ENCODE measurements at places on chromosomes 11 and 22.

DNA sequence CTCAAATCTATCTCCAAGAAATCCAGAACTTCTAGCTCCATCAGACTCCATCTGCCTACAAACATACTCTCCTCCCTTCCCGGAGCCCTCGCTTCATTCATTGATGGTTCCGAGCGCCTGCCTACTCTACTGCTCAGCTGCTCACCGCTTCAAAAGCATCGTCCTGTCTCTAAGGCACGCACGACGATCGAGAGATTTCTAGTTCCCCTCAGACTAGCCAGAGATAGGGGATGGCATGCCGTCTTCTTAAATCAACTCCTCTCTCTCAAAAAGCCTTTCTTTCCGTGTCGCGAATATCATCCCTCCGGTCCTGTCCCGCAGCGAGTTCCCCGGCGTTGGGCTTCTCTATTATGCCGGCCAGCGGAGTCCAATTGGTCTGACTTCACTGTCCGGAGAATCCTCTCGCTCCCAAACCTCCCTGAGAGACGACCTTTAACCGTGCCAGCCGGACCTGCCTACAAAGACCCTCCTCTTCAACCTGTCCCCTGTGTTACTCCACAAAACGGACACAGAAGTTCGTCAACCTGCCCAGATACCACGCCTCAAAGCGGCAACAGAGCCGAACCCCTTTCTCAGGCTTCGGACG, 592 bp downstream of the EEF1G start:
- no peak for DNase-seq

DNA sequence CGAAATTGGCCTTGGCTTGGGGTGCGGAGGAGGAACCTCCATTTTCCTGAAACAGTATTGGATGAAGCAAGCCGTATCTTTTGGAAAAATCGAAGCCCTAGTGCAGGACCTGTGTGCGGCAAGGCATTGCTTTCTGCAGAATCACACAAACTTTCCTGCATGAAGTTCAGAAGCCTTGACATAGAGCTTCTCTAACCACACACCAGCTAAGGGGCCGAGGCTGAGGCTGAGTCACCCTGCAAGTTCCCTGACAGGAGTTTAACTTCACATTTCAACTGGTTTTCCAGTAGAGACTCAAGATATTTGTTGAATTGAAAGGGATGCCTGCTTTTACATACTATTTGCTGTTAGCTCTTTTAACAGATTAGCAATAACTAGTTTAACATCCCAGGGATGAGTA, 67.8 kb downstream of the TCF20 start:
- DNase-seq = no peak

- no peak for DNase-seq
These were observed 44.5 kb downstream of the HIRA start for GRCh38 chr22:19387038-19387437.

GRCh38 chr11:77704029-77704428, 66.4 kb upstream of the CLNS1A start:
- DNase-seq = no peak

- peak; percentile 76 for DNase-seq
These were observed 4.3 kb downstream of the IGSF22 start for GRCh38 chr11:18721561-18722292.

DNA sequence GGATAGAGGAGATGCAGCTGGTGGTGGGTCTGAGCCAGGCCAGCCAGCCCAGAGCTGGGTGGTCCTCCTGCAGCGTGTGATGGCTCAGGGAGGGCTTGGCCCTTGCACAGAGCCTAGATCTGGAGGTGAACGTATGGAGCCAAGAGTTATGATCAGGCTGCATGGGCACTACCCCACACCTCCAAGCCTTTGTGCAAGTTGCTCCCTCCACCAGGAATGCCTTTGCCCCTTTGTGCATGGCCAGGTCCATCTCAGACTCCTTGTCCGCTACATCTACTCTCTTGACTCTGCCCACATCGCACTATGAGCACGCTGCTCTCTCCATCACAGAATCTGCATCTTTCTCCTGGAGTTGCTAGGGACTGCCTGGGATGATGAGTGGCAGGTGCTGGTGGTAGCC, 895.7 kb downstream of the TBC1D22A start:
- peak; percentile 33 for DNase-seq

DNA sequence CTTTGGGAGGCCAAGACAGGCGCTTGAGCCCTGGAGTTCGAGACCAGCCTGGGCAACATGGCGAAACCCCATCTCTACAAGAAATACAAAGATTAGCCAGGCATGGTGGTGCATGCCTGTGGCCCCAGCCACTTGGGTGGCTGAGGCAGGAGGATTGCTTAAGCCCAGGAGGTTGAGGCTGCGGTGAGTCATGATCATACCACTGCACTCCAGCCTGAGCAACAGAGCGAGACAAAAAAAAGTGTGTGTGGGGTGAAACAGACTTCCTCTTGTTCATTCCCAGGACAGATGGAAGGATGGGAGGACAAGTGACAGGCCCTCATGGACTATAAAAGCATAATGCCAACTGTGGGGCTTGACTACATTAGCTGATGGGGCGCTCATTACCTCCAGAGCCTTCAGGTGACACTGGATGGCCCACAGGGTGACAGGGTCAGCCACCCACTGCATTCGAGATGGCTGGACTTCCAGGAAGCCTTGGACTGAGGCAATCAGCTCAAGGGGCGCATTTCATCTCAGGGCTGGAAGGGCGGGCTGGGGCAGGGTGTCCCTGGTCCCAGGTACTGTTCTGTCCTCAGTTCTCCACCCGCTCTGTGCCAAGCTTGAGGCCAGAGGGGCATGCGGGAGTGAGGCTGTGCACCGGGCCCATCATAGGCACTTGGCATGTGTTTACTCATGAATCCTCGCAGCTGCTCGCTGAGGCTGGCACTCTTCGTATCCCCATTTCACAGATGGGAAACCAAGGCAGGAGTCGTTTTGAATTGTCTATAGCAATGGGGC, 12.5 kb downstream of the NPTXR start:
- no peak for DNase-seq

GRCh38 chr22:39832627-39833074, 60.9 kb downstream of the ENTHD1 start:
- no peak for DNase-seq

GRCh38 chr11:21774212-21774611, 418.7 kb upstream of the ANO5 start:
- DNase-seq = no peak

DNA sequence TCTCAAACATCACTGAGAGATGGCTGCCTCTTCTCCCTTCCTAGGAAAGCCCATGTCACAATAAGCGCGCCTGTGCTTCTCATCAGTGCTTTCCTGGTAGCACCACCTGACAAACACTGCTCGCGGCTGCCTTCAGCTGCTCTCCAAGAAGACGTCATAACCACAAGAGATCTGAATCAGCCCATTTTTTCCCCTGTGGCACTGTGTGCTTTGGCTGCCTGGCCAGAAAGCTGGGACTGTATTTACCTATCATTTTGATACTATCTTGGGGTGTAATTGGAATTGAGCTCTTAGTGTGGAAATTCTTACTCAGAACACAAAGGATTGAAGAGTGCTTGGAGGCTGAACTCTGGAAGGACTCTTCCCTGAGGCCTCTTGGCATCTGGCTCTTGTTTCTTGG, 50.3 kb upstream of the EHF start:
- DNase-seq = no peak

- DNase-seq = no peak
These were observed 37.3 kb upstream of the TECTA start for GRCh38 chr11:121063728-121064127.

Data from ecto neural progenitor cell (in vitro differentiated cells).